GM12878 (cell line): ENCODE measurements at places on chromosomes 13 and 19.

DNA sequence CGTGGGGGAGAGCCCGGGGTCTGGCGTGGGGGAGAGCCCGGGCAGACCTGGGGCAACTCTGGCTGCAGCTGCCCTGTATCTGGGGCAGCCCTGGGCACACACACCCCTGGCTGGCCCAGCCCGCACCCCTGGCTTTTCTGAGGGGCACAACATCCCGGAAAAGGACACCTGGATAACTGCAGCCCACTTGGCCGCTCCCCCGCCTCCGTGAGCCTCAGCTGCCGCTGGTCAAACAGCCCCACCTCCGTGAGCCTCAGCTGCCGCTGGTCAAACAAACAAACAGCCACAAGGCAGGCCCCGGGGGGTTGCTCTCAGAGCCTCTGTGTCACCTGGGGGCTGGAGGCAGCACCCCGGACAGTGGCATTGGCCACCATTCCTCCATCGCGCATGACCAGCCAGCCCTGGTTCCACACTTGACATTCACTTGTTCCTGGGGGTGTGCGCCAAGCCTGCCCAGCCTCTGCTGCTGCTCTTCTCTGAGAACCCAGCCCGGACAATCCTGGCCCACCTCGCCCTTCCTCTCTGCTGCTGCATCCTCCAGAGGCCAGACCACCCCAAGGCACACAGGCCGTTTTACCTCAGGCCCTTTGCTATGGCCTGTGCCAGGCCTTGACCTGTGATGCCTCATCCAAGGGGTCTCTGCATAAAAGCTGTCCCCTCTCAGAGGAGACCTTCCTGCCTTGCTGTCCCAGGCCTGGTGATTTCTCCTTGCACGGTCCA is 19.9 kb downstream of the CEBPG start:
- DNase-seq = no peak

GRCh38 chr13:51645761-51646670 is 61.8 kb downstream of the WDFY2 start:
- no peak for DNase-seq

GRCh38 chr13:98143157-98143553 is 261 bp downstream of the FARP1 start:
- no peak for DNase-seq

- no peak for DNase-seq
Observed at GRCh38 chr13:51938454-51938853, 72.8 kb downstream of the ATP7B start.

DNA sequence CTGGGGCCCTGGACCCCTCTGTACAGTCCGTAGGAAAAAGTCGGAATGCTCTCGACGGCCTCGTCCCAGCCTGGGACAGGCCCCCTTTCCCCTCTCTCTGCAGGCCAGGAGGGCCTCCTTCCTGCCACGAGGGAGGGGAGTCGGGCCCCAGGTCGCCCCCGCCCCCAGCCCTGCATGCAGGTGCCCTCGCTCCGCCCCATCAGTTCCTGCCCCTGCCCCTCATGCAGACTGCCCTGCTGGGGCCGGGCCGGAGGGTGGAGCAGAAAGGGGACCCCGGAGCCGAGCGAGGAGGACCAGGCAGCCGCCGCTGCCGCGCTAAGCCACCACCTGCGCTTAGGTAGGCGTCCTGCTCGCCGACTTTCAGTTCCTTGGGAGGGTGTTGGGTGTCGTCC is 7.3 kb downstream of the LYL1 start:
- no peak for DNase-seq

DNA sequence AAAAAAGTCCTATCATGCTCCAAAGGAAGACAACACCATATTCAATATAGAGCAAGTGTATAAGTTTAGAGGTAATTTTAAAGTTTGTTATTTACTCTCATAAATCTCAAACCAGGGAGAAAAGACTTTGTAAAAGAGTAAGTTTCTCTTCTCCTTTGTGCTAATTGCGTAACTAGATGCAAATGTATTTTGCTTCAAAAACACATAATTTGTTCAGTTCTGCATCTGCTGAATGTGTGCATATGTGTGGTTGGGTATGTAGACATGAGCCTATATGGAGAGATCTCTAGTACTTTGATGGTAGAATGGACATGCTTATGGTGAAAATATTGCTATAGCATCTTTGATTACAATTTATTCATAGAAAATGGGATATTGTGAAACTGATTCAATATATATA is 17.8 kb upstream of the MIR17HG start:
- no peak for DNase-seq

GRCh38 chr13:24617256-24618010 is 62.8 kb upstream of the ATP12A start:
- DNase-seq = no peak

- DNase-seq = no peak
Observed at GRCh38 chr19:14467391-14467790, 7.8 kb downstream of the PTGER1 start.

DNA sequence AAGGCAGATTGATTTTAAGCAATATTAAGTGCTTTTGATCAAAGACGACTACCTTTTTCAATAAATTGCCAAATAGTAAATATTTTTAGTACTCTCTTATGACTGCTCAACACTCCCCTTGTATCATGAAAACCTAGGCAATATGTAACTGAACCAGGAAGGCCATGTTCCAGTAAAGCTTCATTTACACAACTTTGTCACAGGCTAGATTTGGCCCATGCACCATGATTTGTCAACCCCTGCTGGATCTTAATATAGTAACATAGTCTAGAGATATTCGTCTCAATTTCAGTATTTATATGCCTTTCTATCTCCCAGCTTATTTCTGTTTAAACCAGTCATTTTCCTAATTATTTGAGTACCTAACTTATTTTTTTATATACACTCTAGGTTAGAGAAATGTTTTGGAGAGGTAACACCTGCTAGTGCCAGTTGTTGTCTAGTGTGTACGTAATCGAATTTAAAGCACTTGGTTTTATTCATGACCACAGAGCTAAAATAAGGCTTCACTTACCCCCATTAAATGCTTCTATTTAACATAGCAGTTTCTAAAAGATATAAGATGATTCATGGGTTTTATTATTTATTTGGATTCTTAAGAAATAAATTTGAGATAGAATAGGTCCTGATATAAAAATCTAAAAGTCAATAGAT is 21.0 kb downstream of the TPP2 start:
- no peak for DNase-seq

DNA sequence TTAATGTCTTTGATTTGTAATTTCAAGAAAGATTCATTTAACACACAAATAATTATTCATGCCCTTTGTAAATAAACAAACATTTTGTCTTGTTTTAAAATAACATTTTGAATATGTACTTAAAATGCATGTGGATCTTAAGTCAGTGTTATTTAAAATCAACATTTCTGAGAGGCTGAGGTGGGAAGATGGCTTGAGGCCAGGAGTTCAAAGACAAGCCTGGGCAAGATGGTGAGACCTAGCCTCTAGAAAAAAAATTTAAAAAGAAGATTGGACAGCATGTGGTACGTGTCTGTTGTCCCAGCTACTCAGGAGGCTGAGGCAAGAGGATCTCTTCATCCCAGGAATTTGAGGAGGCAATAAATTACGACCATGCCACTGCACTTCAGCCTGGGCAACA is 1268.2 kb downstream of the SLITRK1 start:
- no peak for DNase-seq

- no peak for DNase-seq
Observed at GRCh38 chr13:35475960-35476943, at the start of gene MAB21L1. MAB21L1 (minus strand) TSS chr13:35476689; CDS start chr13:35476138, 551 bp downstream.
